ENCODE measurements at places on chromosomes 4 and X.
A peak's percentile ranks its signal among the peaks of the same experiment; 100 is the strongest.

GRCh38 chr4:101201421-101201820 lies 145.9 kb downstream of the PPP3CA start:
- DNase-seq: peak; percentile 29

GRCh38 chr4:98452091-98452490 lies 190.9 kb downstream of the RAP1GDS1 start:
- no peak for DNase-seq

DNA sequence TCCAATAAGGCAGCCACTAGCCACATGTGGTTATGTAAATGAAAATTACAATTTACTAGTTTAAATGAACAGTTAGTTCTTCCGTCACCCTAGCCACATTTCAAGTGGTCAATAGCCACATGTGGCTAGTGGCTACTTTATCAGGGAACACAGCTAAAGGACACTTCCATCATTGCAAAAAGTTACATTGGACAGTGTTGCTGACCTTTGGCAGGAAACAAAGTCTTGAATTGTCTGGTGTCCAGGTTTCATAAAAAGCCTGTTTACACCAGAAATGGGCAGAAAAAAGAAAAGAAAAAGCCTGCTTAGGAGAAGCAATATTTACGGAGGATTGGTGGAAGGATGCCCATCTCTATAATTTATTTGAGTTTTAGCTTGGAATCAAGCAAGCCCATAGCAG lies 38.6 kb downstream of the RWDD4 start:
- no peak for DNase-seq

GRCh38 chr4:156313497-156313896 lies 359.8 kb upstream of the CTSO start:
- no peak for DNase-seq

GRCh38 chrX:36973575-36973974 lies 34.6 kb upstream of the FAM47C start:
- no peak for DNase-seq

- no peak for DNase-seq
These were observed 4.0 kb downstream of the LDB2 start for GRCh38 chr4:16894406-16894805.

DNA sequence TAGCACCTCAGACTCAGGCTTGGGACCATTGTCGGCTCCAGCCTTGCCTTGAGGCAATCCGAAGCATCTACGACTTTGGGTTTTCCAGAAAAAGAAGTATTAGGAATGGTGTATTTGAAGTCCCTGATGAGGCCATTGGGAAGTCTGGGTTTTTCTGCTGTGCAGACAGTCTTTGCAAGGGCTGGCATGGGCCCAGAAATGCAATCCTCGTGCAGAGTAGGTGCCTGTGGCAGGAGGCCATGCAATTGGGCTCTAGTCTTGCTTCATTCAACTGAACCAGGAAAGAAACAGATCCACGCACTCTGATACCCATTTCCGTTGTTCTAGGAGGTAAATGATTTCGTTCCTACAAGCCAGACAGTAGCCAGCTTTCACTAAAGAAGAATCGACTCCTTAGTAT lies 12.4 kb downstream of the ZFP92 start:
- no peak for DNase-seq

GRCh38 chr4:139957986-139958738 lies 195.8 kb downstream of the MAML3 start:
- DNase-seq: no peak

- DNase-seq: no peak
These were observed 274.5 kb downstream of the GPAT3 start for GRCh38 chr4:83810428-83810827.

GRCh38 chr4:113534711-113535110 lies 226.8 kb downstream of the CAMK2D start:
- no peak for DNase-seq

DNA sequence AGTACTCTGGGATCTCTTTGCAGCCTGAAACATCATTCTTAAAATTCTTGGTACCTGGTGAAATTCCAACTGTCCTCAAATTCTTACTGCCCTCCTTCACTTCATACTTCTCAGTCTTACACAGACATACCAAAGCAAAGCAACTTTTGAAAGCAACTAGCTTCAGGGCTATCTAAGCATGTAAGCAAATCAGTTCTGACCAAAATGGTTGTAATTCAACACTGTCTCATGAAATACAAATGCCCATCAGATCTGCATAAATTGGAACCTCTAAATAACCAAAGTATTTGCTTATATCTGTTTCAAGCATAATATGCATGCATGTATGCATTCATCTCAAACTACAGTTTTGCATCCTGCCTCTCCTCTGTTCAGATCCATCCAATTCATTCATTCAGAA lies 308.1 kb upstream of the PPARGC1A start:
- no peak for DNase-seq

DNA sequence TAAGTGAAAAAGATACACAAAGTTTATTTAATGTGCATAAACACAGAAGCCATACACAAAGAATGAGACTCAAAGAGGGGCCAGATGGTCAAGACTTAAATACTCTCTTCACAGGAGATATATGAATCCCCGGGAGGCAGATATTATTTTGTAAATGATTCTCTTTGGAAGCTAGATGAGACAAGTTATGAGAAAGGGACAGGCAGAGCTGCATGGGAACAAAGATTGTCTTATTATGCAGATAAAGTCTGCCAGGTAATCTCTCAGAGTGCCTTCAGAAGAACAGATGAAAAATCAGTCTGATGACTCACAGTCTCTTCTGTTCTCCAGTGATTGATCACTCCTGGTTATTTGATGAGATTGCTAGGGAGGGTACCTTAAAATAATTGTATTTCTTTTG lies 89.0 kb downstream of the NAF1 start:
- no peak for DNase-seq

- no peak for DNase-seq
These were observed 2.8 kb upstream of the TLR8 start for GRCh38 chrX:12903646-12904045.

GRCh38 chrX:48737940-48738339 lies 23.6 kb upstream of the GLOD5 start:
- no peak for DNase-seq

DNA sequence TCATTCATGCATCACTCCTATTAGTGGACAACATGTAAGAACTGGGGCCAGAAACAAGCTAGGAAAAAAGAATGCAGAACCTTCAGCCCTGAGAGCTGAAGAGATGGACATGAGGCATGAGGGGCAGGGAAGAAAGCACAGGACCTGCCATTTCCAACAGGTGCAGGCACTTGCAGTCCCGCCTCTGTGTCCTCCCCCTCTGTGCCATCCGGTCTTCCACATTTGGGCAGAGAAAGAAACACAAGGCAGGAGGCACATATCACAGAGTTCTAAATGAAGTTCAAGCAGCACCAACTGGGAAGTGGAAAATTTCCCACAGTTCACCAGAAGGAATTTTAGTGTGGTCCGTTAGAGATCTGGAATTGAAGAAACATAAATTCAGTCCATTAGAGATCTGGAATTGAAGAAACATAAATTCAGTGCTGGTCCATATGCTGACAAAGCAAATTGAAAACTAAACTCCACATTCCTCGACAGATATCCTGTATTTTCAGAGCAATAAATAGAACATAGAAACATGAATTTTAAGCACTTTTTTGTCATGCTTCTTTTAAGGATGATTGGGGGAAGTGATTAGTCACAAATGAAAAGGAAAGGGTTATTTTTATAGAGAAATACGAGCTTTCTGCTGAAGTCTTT lies 57.2 kb upstream of the DAPP1 start:
- no peak for DNase-seq

- peak; percentile 8 for DNase-seq
These were observed 60.4 kb upstream of the TAF9B start for GRCh38 chrX:78199851-78200250.

GRCh38 chrX:39952989-39953388 lies 144.8 kb downstream of the BCOR start:
- DNase-seq: no peak

GRCh38 chrX:9988762-9989161 lies 21.6 kb downstream of the CLDN34 start:
- DNase-seq: no peak

DNA sequence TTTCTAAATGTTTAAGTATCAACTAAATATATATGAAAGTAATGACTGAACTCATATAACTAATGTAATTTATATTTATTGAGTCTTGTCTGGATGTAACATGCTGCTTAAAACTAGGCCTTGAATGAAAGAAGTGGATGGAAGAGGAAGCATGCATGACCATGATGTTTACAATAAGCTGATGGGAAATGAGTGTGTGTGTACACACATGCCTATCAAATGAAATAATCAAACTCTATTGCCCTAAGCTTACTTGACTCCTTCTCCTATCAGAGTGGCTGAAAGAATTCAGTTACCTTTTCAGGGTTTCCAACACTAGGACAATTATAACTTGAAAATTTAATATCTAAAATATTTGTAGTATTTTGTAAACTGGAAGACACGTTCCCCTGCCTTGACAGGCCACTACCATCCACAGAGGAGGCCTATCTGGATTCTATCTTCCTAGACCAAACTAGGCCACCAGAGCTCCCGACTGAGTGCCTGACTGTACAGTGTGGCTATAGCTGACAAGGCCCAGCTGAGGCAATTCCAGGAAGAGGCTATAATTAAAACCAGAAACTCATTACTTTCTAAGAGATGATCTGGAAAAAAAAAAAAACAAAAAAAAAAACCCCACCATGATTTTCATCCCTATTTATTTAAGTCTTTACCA lies 7.6 kb downstream of the ARSJ start:
- DNase-seq: no peak

DNA sequence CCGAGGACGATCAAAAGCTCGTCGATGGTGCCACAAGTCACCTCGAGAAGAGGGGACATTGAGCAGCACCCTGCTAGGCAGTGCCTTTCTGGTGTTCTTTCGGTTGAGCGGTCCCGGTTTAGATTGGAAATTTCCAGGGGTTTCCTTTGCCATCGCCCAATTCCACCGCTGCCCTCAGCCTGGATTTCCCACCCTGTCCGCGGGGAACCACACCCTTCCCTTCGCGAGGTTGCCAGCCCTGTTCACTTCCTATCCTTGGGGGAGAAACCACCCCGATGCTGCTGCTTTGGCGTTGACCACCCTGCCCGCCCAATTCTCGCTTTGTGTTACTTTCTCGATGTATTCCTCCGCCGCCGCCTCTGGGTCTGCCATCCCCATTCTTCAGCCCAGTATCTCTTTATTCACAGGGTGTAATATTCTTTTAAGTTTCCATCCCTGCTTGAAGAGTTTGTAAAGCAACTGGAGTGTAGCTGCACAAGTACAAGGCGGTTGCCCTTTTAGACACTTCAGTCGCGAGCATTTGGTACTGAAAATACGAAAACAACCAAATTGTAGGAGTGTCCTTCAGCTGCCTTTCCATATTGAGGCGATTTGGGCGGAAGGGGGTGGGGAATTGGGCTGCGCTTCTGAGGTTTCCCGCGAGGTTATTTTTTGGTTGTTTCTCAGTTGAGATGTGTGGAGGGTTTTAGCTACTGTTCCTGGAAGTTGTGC lies 1.1 kb downstream of the OGT start:
- DNase-seq: no peak

GRCh38 chr4:8308856-8309771 lies 39.6 kb downstream of the HTRA3 start:
- DNase-seq: no peak

DNA sequence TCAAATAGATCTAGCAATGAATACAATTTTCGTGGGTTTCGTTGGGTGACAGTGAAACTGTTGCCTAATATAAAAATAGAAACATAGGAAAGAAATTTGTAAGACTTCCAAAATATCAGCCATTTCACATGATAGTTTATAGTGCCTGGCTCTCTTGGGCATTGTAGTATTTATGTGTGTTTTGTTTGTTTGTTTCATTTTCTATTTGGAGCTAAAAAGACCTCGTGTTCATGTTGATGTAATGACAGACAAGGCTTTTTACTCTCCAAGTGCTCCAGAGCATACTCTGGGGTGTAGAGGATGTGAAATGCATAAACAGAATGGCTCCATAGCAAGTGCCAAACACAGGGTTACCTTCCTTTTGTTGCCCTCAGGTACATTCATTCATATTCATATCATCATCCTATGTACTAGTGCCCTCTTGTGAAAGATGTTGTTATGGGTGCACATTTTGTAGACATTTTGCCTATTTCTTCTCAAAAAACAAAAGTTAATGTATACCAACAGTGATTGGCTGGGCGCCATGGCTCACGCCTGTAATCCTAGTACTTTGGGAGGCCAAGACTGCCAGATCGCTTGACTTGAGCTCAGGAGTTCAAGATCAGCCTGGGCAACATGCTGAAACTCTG lies 100.7 kb upstream of the AMOT start:
- DNase-seq: no peak

- DNase-seq: no peak
These were observed 306.2 kb upstream of the SLIT2 start for GRCh38 chr4:19945501-19945900.

- no peak for DNase-seq
These were observed 50.2 kb upstream of the TADA2B start for GRCh38 chr4:6992728-6993677.

- no peak for DNase-seq
These were observed 2.9 kb downstream of the PAK3 start for GRCh38 chrX:111098874-111099273.

DNA sequence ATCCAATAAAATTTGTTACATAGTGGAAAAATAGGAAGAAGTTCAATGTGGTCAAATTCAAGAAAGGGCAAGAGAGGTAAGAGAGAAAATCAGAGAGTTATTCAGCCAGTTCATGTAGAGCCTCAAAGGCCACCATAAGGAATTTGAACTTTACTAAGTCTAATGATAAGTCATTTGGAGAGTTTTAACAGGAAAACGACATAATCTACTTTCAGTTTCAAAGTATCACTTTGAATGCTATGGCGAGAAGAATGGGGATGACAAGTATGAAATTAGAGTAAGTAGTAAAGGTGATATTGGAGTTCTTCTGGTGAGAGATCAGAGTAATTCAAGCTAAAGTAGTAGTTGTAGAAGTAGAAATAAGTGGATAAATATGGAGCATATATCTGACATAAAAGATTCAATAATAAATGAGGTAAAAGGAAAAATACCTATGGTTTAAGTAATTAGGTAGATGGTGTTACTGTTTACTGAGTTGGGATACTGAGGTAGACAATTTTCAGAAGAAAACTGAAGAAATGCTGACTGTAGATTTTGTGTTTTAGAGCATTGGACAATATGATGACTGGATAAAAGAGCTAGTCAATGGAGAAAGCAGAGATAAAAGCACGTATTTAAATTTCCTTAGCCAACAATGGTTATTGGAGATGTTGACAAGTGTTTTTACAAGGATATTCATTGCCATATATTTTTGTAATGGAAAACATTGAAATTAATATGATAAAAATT lies 331.7 kb upstream of the ADGRL3 start:
- DNase-seq: no peak

- DNase-seq: no peak
These were observed 3.9 kb upstream of the TMPRSS11B start for GRCh38 chr4:68249434-68249833.

- no peak for DNase-seq
These were observed 1008.9 kb upstream of the PCDH7 start for GRCh38 chr4:29711226-29711625.

DNA sequence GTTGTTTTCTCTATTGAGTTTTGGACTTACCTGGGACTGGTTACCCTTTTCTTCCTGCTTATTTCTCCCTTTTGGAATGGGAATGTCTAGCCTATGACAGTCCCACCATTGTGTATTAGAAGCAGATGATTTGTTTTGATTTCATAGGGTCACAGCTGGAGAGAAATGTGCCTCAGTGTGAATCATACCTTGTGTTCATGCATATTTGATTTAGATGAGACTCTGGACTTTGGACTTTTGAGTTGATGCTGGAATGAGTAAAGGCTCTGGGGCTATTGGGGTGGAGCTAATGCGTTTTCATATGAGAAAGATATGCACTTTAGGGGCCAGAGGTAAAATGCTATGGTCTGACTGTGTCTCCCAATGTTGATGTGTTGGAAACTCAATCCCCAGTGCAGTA lies 30.5 kb upstream of the TEX13C start:
- DNase-seq: no peak

- DNase-seq: no peak
These were observed 81.8 kb upstream of the MAGEA4 start for GRCh38 chrX:151830911-151831310.

- no peak for DNase-seq
These were observed 32.0 kb downstream of the CCSER1 start for GRCh38 chr4:90159193-90159592.

Data from DMS 273 treated with DMSO at 0.1 percent for 48 hours (cell line).